ENCODE measurements at places on chromosomes 5 and 9.

GRCh38 chr9:136328622-136329041 lies 1.3 kb downstream of the GPSM1 start:
- DNase-seq: no peak

- no peak for DNase-seq
Measured at GRCh38 chr5:1640421-1640881, 116.7 kb upstream of the LPCAT1 start.

DNA sequence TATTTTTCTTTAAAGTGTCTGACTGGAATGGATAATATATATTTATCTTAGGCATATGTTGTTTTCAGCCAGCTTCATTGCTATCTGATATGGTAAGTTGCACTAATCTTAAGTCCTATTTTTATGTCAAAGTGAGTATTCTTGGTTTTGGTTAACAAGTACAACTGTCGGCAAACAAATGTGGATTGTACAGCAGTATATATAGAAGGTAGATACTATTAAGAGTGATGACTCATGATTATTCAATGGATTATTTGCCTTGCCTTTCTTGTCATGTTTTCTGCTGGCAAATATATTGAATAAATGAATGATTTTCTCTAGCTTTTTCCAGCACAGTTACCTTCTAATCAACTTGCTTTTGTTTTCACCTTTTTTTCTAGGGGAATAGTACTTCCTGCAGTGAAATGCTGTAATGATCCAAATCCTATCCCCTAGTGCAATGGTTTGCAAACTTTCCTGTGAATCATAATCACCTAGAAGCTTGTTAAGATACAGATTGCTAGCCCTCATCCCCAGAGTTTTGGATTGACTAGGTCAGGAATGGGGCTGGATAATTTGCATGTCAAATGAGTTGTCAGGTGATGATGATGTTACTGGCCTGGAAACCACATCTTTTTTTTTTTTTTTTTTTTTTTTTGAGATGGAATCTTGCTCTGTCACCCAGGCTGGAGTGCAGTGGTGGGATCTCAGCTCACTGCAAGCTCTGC lies 60.8 kb upstream of the ARRDC3 start:
- DNase-seq: no peak

DNA sequence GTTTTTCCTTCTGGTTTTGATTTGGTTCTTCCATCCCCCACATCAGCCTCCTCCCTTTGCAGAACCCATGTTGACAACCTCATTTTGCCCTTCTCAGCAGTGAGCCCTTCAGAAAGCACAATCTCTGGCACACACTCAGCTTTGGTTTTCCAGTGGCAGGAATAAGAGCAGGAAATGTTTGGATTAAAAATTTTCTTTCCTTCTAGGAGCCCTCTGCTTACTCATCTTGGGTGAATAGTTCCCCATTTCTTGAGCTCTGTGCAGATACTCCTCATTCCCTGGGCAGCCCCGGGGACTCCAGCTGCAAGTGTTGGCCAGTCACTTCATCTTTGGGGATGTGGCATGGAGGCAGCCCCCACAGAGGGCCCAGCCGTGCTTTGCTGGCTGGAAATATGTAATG lies 170.5 kb downstream of the NR3C1 start:
- no peak for DNase-seq

GRCh38 chr5:131810510-131811249 lies 13.9 kb upstream of the FNIP1 start:
- no peak for DNase-seq

GRCh38 chr9:92976431-92976830 lies 29.1 kb downstream of the FGD3 start:
- no peak for DNase-seq

- no peak for DNase-seq
Measured at GRCh38 chr5:174581479-174581878, 142.9 kb upstream of the MSX2 start.

DNA sequence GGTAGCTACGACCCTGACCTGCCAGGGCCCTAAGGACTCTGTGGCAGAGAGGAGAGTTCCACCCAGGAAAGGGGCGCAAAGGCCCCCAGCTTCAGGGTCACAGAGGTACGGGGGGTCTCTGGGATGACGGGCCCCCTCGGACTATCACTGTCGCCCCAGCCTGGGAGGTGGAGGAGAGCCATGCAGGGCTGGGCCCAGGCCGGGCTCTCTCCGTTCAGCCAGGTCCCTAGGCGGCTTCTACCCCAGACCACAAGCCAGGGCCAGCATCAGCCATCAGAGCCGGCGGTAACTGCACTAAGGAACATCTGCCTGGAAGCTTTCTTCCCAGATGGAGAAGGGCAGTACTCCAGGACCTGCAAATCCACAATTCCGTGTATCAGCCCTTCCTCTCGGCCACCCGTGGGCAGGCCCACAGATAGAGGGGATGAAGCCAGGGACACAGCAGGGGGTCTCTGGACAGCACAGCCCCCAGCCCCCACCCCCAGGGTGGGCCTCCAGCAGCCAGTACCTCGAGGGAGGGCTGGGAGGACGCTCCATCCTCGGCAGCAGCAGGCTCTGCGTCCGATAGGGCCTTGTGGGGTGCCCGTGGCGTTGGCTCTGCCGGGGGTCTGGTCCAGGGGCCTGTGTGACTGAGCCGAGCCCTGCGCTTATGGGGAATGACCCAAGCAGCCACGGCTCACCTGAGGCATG lies 38.4 kb downstream of the NACC2 start:
- DNase-seq: no peak

DNA sequence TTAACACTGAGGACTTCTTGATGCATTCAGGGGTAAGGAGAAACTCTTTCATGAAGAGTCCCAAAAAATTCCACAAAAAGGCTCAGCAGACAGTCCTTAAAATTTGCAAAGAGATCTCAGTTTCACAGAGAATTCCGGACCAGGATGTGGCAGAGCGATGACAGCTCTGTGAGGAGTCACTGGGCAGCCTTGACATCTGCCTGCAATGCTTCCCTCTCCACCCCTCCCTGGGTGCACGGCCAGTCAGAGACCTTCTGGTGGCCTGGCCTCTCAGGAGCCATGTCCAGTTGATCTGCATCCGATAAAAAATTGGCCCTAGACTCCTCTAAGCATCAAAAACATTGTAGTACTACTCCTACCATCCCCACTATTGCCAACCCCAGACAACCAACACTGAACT lies 76.8 kb downstream of the MACROH2A1 start:
- DNase-seq: no peak

DNA sequence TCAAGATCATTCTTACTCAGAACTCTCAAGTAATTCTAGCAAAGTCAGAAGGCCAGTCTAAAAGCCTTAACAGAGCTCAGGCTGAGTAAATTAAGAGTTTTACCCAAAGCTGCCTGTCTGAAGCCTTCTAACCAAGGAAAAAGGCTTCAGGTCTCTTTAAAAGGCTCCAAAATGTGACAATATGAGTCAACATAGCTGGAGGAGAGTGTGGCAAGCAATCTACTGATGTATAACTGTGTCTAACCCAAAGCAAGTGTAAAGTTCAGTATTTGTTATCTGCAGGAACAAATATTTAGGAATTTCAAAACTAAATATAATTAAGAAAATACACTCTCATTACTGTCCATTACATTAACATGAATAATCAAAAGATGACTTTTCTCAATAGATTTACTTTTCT lies 11.0 kb downstream of the ZBTB5 start:
- no peak for DNase-seq

DNA sequence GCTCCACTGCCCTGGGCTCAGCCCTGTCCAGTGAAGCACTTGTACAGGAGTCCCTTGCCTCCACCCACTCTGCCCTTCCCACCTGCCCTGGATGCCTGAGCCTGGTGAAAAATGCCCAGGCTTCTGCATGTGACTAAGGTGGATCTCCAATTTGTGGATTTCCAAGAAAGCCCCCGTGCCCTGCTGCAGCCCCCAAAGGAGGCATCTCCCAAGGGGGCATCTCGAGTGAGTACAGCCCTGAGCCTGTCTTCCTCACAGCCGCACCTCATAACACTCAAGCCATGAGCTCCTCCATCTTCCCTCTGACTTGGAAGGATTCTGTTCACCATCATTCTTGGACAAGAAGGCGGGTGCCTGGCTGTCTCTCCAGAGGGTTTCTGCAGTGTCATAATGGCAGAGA lies 158.0 kb upstream of the PPP1R26 start:
- no peak for DNase-seq

DNA sequence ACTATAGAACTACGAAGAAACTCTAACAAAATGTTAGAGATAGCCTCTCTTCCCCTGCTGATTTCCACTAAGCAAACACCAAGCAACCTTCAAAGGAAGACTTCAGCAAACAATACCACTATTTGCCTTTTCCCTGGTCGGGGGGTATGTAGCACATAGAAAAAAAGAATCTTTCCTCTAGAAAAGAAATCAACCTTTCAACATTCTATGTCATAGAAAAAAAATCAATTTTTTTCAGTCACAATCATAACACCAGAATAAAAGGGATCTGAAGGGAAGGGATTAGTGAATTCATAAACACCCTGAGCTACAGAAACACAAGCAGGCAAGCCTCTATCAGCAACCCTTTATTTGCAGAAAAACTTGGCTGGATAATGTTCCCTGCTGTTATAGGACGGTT lies 15.3 kb downstream of the ABCA1 start:
- no peak for DNase-seq

- DNase-seq: no peak
Measured at GRCh38 chr9:19331877-19332276, 48.2 kb downstream of the RPS6 start.

GRCh38 chr9:5178126-5178805 lies 7.2 kb downstream of the INSL6 start:
- no peak for DNase-seq

Measured in stimulated activated CD8-positive, alpha-beta memory T cell treated with anti-CD3 and anti-CD28 coated beads, Interleukin-15, amount 100 ng/mL, for 1 hour (primary cell).